ENCODE measurements at places on chromosomes 1 and 21.
A peak's percentile ranks its signal among the peaks of the same experiment; 100 is the strongest.

GRCh38 chr1:201653233-201653632, 114.3 kb downstream of the NAV1 start:
- no peak for DNase-seq

- peak; percentile 23 for DNase-seq
Observed at GRCh38 chr1:171841050-171841910, at the start of gene DNM3. DNM3 (plus strand) TSS chr1:171841498; CDS start chr1:171841657, 159 bp downstream.

GRCh38 chr1:172898866-172899265, 151.9 kb downstream of the TNFSF18 start:
- DNase-seq: no peak

DNA sequence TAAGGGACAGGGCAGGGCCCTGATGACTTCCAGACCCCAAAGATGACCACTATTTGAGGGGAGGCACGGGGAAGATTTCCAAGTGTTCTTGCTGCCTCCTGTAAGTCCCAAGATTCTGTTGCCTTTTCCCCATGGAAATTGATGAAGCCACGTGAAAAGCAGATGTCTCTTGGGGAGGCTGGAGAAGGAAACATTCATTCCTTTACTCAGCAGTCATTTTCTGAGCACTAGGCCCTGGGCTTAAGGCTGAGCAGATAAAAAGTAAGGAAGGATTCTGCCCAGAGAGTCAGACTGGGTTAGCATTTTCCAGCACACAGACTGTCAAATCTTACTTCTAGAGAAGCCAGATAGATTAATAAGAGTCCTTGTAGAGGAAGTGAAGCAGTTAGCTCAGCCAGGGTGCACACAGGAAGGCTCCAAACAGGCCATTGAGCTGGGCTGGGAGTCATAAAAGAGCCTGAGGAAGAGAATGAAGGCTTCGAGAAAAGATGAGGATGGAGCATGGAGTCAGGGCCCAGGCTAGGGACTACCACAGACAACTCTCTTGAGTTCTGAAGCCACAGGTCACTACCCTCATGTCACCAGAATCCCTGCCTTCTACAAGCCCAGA, 10.1 kb downstream of the EXTL1 start:
- DNase-seq: no peak

GRCh38 chr1:112285316-112285715, 110.7 kb upstream of the CTTNBP2NL start:
- DNase-seq: no peak

DNA sequence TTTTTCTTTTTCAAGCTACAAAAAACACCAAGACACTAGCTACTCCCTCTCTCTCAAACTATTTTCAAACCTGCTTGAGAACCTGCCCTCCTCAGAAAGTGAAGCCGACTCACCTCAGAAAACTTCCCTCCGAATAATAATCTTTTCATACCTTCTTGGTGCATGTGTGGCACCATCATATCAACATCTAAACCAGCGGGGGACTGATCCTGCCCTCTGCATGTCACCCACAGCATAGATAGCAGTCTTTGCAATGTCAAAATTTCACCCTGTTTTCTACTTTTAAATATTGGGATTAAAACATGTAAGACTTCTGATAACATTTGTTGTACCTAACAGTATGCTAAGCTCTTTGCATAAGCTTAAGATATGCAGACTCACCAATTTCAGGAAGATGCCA, 1260.3 kb downstream of the PLA2G4A start:
- no peak for DNase-seq

- DNase-seq: no peak
Observed at GRCh38 chr1:182032251-182032650, 29.3 kb downstream of the ZNF648 start.

DNA sequence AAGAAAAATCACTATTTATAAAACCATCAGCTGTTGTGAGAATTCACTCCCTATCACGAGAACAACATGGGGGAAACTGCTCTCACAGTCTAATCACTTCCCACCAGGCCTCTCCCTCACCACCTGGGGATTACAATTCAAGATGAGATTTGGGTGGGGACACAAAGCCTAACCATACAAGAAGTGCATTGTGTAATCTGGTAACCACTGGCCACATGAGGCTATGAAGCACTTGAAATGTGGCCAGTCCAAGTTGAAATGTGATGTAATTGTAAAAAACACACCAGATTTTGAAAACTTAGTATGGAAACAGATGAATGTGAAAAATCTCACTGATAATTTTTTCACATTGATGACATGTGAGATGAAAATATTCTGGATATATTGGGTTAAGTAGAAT, 293.8 kb downstream of the TTLL7 start:
- DNase-seq: no peak

GRCh38 chr1:218882454-218882853, 291.2 kb upstream of the LYPLAL1 start:
- DNase-seq: no peak

DNA sequence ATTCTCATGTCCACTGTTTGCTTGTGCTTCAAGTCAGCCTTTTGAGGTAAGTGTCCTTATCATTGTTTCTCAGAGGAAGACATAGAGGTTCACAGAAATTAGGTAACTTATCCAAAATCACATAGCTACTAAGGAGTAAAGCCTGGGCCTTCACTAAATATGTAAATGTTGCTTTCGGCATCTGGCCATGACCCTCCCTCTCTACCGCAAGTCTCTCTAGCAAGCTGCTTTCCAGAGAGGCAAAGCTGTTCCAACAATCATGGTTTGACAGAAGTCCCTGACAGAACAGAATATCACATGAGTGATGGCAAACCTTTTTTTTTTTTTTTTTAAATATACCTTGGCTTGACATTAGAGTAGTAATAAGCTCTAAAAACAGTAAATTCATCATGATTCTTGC, 94.5 kb upstream of the F3 start:
- DNase-seq: no peak

DNA sequence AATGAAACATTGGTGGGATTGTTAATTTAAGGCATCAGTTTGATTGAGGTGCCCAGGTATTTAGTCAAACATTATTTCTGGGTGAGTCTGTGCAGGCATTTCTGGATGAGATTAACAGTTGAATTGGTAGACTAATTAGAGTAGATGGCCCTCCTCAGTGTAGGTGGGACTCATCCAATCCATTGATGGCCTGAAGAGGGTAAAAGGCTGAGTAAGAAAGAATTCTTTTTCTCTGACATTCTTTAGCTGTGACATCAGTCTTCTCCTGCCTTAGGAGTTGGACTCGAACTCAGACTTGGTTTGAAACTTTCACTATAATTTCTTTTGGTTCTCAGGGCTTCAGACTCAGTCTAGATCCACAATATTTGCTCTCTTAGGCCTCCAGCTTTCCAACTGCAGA, 59.6 kb upstream of the ADAMTS5 start:
- no peak for DNase-seq

GRCh38 chr1:113809670-113810602, 2.3 kb downstream of the RSBN1 start:
- DNase-seq: no peak

- DNase-seq: no peak
Observed at GRCh38 chr1:34898330-34898761, 31.1 kb downstream of the DLGAP3 start.

DNA sequence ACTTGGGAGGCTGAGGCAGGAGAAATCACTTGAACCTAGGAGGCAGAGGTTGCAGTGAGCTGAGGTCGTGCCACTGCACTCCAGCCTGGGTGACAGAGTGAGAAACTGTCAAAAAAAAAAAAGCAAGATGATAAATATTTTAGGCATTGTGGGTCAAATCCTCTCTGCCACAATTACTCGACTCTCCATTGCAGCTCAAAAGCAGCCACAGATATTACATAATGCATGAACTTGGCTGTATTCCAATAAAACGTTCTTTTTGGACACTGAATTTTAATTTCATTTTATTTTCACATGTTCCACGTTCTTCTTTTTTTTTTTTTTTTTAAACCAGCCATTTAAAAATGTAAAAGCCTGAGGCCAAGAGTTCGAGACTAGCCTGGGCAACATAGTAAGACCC, 69.4 kb downstream of the TCP10L start:
- no peak for DNase-seq

- DNase-seq: no peak
Observed at GRCh38 chr1:58057826-58058225, 488.7 kb downstream of the OMA1 start.

DNA sequence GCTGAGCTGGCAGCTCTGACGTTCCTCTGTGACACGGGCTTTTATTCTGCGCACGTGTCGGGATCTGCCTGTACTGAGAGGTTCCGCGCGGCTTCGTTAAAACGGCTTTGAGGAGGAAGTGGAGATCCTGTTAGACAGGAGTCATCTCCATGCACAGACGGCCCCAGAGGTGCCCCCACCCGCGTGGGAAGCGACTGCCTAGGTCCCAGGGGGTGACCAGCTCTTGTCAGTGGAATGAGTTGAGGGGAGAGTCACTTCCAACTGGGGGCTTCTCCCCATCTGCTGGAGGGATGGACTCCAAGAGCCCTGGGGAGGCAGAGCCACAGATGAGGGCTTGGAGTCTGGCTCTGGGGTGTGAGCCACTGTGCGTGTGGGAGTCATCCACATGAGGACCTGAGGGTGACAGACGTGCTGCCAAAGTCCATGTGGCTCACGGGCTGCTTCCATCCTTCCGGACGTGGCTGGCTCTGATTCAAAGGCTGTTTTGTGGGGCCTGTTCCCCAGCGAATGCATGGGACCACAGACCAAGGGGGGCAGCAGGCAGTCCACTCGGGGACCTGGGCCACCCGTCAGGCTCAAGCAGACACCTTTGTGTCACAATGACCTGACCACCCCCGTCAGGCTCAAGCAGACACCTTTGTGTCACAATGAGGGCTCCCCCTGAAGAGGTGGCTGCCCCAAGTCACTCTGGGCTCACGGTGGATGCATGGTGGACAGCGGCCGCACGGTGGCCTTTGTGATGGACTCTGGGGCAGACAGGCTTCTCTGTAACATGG, 26.8 kb downstream of the PTTG1IP start:
- DNase-seq: no peak

DNA sequence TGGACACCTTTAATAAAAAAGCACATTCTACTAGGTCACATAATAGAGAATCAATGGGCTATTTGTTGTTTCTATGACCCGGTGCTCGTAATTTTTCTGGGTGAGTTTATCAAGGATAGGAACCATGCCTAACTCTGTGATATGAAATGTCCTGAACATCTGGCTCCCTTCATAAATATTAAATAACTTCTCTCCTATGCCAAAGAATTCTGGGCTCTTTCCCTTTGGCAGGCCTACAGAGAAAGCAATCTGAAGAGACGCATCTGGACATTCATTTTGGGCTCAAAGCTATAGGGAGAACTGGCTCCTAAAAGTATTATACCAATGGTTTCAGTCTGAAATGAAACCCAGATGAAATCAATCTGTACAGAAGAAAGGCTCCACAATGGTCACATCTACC, 38.8 kb upstream of the ANGPTL7 start:
- DNase-seq: no peak

All from NCI-H2081 treated with DMSO at 0.1 percent for 48 hours (cell line).